ENCODE measurements at places on chromosomes 7 and 10.

- DNase-seq, result no peak
Measured at GRCh38 chr7:146660839-146661238, 544.2 kb downstream of the CNTNAP2 start.

GRCh38 chr10:86899670-86900276 lies 57.6 kb downstream of the MMRN2 start:
- no peak for DNase-seq

DNA sequence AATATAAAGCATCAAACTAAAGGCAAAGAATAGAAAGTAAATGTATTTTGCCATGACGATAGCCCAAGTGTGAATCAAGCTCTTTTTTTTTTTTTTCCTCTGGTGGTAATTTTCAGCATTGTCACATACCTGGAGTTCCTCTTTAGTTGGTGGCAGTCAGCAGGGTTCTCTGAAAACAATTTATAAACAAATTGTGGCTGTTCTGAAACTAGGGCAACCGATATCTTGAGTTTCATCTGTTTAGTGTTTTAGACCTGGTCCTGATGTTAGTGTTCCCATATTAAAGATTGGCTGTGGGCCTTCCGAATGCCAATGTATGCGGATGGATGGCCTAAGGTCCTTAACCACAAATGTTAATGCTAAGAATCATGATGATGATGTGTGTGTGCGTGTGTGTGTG lies 713.1 kb downstream of the GATA3 start:
- DNase-seq, result no peak

GRCh38 chr7:50327443-50327842 lies 22.9 kb downstream of the IKZF1 start:
- no peak for DNase-seq

GRCh38 chr7:139667377-139667776 lies 110.4 kb downstream of the HIPK2 start:
- DNase-seq, result no peak

- no peak for DNase-seq
Measured at GRCh38 chr10:49597426-49598163, 12.5 kb upstream of the SLC18A3 start.

Data from T1000 (cell line).